ENCODE measurements at places on chromosomes 4 and X. TPM values are rescaled to one million over a fixed set of nuclear protein-coding genes. Genes with fewer than 3 reads are reported as not detected.

DNA sequence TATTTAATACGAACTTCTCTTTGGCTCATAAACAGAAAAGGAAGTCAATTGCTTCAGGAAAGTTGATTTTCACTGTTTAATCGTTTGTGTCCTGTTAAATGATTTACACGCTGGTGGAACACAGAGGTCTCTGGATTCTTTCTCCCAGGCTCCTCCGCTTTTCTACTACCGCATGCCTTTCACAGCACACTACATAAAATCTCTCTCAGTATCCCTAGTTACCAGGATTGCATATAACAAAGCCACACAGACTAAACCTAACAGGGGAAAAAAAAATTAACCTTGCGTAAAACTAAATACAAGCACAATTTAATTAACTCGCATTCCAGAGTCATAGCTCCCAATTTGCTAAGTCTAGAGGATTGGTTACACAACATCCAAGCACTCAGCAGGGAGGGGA lies 133.9 kb downstream of the CORIN start:
- DNase-seq: no peak

GRCh38 chr4:35970366-35970960 lies 273.9 kb downstream of the ARAP2 start:
- no peak for DNase-seq

DNA sequence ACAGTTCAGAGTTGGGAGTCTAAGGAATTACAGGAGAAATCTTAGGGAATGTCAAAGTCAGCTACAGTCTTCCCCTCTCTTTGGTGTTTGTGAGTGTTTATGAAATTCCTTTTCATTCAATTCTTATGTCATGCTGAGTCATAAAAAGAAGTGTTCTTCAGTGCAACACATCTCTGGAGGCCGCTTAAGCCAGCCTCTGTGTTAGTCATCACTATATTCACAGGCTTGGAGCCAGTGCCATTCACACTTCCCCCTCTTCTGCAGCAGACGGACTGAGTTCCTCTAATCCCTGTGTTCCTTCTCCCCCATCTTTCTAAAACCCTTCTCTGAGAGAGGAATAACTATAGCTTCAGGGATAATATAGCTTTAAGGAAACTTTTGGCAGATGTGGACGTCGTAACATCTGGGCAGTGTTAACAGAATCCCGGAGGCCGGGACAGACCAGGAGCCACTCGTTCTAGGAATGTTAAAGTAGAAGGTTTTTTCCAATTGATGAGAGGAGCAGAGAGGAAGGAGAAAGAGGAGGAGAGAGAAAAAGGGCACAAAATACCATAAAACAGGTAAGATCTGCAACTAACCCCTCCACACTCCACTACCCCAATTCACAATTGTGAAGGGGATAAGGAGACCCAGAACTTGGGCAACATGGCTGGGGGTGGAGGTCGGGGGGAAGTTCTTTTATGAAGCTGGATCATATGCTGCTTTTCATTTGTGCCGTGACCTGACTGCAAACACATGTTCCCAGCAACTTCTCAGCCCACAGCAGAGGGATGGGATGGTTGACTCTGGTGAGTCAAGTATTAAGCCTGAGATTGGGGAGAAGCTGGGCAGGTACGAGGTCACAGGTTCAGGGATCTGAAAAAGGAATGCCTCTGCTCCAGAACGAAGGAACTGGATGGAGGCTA lies at the start of gene SRPX2:
Gene SRPX2, plus strand, starts transcription at position 244 of the 905 bp plus-strand sequence. CDS start 2,124 bp downstream, outside the sequence.
- peak; percentile 91 for DNase-seq

GRCh38 chr4:112128452-112128851 lies 16.8 kb upstream of the FAM241A start:
- DNase-seq: peak; percentile 23

- no peak for DNase-seq
These were observed 338.8 kb downstream of the BCOR start for GRCh38 chrX:39758791-39759525.

GRCh38 chr4:90317785-90318184 lies 190.6 kb downstream of the CCSER1 start:
- DNase-seq: peak; percentile 96

- DNase-seq: no peak
These were observed 165.6 kb downstream of the PALLD start for GRCh38 chr4:168662297-168662984.

- peak; percentile 70 for DNase-seq
These were observed 38.5 kb upstream of the TAPT1 start for GRCh38 chr4:16264798-16265197.

GRCh38 chr4:171599628-171600027 lies 213.6 kb upstream of the GALNTL6 start:
- no peak for DNase-seq

DNA sequence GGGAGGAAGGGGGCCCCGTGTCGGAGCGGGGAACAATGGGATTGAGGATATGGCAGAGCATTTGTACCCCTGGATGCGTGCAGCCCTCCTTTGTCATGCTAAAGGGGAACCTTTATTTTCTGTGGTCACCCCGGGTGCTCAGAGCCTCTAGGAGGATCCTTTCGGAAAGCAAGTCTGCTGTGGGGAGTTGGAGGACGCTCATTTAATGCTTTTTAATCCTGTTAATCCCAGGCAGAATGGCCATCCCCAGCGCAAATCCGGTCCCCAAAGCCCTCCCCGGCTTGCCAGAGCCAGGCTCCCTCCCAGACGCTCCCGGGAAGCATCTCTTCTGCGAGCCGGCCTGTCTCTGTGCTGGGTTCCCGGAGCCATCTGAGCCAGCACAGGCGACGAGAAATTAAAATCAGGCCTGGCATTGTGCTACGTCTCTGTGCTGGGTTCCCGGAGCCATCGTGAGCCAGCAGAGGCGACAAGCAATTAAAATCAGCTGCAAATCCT lies 113.2 kb upstream of the PPP2R3B start:
- no peak for DNase-seq

DNA sequence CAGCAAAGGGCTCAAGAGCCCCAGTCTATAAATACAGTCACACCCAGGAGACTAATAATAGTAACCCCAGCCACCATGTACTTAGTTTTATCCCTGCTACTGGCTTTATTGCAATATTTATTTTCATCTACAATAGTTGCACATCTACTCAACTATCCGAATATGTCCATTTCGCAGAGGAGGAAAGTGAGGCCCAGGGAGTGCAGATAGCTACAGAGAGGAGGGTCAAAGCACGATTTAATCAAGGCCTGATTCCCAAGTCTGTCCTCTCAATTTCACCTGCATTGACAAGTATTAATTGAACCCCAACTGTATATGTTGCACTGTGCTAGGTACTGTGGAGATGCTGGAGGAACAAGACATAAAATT lies 4.0 kb upstream of the PLP2 start:
- DNase-seq: no peak

GRCh38 chrX:10514891-10515290 lies 105.5 kb downstream of the MID1 start:
- peak; percentile 55 for DNase-seq

DNA sequence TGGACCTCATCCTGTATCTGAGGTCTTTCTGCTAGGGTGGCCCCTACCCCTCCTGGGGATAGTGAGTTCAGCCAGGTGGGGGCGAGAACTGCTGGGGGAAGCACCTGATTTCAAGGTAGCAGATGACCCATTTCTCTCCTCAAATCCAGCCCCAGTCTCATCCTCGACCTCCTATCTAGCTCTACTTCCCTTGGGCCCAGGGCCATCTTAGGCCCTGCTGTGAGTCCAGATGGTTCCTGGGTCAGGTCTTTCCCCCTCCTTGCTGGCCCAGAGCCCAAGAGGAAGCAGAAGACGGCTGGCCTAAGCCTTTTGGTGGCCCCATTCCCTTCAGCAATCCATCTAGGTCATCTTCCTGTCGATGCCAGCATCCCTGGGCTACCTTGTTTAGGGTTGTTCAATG lies 3.3 kb downstream of the CDK16 start:
- no peak for DNase-seq

DNA sequence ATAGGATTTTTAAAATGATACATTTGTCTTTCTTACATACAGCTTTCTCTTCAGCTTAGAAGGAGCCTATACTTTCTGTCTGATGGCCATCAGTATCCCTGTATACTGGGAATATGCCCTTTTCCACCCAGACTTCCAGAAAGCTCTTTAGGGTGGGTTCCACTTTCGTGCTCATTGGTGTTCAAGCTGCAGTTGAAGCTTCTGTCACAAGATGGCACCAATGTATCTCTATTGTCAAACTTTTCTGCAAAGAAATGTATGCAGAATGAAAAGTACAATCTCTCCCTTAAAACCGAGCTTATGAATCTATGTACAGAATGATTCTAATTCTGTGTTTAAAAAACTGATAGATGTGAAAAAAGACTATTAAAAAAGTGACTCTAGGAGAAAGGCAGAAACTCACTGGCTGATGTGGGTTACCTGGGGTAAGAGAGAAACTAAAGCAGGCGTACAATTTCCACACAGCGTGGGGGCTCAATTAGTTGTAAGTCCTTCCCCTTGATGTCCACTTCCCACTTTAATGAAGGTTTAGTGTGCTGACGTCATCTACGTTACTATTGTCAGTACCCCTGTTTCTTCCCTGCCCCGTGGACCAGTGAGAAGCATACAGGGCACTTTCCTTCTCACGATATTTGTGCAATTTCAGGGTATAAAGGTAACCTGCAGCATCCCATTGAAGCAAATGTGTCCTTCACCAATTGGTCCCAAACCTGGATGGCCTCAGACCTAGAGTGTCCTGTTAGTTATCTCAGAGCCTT lies 57.3 kb upstream of the TCEAL2 start:
- peak; percentile 11 for DNase-seq

DNA sequence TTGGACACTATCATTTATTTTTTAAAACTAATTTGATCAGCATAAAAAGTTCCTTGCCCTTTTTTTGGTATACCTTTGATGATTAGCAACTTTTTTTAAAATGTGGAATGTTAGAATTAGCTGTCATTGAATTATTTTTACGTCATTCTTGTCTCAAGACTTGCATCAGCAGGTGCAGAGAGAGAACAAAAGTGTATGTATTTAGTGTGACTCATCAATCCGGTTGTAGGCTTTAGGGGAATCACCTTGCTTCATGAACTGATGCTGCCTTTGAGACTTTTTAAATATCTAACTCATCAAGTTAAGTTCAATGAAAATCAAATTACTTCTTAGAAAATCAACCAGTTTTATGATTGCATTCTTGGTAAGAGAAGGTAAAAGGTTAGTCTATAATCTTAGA lies 125.1 kb downstream of the ARX start:
- no peak for DNase-seq

GRCh38 chr4:16250661-16251365 lies 24.5 kb upstream of the TAPT1 start:
- DNase-seq: no peak

- DNase-seq: peak; percentile 80
These were observed at the start of gene TCEAL9 for GRCh38 chrX:103356130-103356798. TSS of gene TCEAL9 (plus strand) at chrX:103356506. CDS start at chrX:103357685, 1,179 bp downstream.

GRCh38 chrX:27715610-27716009 lies 92.2 kb upstream of the MAGEB10 start:
- no peak for DNase-seq

GRCh38 chr4:108529984-108530905 lies 90.1 kb upstream of the RPL34 start:
- DNase-seq: no peak

DNA sequence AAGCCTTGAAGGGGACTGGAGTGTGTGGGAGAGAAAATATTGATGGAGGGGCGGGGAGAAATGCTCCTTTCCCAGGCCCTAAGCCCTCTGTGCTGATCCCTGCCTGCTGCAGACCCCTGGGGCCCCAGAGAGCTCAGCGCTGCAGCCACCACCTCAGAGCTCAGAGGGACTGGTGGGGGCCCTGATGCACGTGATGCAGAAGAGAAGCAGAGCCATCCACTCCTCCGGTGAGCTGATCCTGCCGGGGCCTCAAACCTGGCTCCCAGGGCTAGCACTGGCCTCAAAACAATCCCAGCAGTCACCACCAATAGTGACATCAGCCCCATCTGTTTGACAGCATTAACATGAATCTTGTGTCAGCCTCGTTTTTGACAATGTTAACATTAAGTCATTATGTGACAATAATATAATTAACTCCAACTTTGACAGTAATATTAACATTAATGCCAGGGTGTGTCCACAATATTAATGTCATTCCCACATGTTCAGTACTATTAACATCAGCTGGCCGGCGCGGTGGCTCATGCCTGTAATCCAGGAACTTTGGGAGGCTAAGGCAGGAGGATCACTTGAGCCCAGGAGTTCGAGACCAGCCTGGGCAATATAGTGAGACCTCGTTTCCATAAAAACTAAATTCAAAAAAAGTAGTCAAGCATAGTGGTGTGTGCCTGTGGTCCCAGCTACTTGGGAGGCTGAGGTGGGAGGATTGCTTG lies 5.8 kb downstream of the WAS start:
- no peak for DNase-seq

DNA sequence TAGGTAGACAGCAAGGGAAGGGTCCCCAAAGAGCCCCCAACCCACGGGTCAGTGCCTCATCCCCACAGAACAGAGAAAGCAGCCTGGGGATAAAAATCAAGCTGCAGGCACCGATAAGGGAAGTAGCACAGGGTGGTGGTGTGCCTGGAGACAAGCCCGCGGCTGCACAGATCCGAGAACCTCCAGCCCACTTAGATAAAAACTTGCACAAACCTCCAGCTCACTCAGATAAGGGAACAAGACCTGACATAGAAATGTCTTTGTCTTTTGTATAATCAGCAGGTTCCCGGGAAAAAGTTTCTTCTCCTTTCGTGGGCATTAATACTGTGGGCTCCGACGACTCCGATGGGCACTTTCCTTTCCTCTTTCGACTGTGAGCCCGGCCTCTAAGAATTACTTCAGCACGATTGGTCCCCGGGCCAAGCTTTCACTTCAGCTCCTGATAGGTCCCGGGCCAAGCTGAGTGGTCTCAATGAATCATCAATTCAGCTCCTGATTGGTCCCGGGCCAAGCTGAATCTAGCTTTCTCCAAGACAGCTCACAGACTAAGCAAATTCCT lies 32.4 kb downstream of the PRDX4 start:
- DNase-seq: peak; percentile 2

- DNase-seq: peak; percentile 22
These were observed 3.9 kb upstream of the GLRB start for GRCh38 chr4:157072002-157072401.

RHOH gene
- not detected for total RNA-seq

SNCA gene
- 6.8 TPM for total RNA-seq

ALAS2 gene
- not detected for total RNA-seq

AMBN gene
- total RNA-seq: not detected

CT47B1 gene
- not detected for total RNA-seq

RHOXF2B gene
- total RNA-seq: not detected

XK gene
- total RNA-seq: 0.17 TPM

GYPE gene
- total RNA-seq: 1.3 TPM

ARHGEF6 gene
- total RNA-seq: 20.5 TPM

GLOD5 gene
- total RNA-seq: not detected

FAM114A1 gene
- 270 TPM for total RNA-seq

AP1AR gene
- total RNA-seq: 22.1 TPM

NKAP gene
- 4.1 TPM for total RNA-seq

ODAPH gene
- not detected for total RNA-seq

AFF2 gene
- total RNA-seq: under 0.01 TPM

Data from fibroblast of lung (primary cell).